ENCODE measurements at places on chromosomes 12 and 14. TPM values are rescaled to one million over a fixed set of nuclear protein-coding genes. Genes with fewer than 3 reads are reported as not detected.

DNA sequence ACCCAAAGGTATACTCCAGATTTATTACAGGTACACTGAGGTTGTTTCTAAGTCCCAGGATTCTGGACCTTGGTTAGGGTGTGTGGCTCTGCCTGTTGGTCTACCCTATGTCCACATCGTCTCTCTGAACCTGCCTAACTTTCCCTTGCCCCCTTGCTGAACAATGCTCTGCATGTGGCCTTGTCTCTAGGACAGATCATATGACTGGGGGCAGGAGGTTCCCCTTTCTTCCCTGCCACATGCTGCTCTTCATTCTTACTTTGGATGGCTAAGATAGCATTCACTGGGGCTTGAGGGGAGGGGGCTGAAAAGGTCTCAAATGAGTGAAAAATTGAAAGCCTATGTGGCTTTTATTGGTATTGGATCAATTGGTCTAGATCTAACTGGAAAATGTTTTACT is 49.2 kb downstream of the MBIP start:
- no peak for DNase-seq
- H3K4me3 ChIP-seq = no peak overlapping the region
- H3K4me1 ChIP-seq = peaks cover 8% of the 10 kb centered on the region
- no peak overlapping the region for H3K27ac ChIP-seq
- H3K27me3 ChIP-seq = peaks cover 34% of the 10 kb centered on the region

GRCh38 chr12:55824726-55825125 is 4.7 kb downstream of the DNAJC14 start:
- H3K27me3 ChIP-seq = no peaks in the 10 kb centered on the region
- peak overlapping the region; percentile 13 for H3K4me3 ChIP-seq
- peak overlapping the region; percentile 57 for H3K27ac ChIP-seq
- H3K4me1 ChIP-seq = peaks cover 36% of the 10 kb centered on the region
- H3K36me3 ChIP-seq = peaks cover 46% of the 10 kb centered on the region

DNA sequence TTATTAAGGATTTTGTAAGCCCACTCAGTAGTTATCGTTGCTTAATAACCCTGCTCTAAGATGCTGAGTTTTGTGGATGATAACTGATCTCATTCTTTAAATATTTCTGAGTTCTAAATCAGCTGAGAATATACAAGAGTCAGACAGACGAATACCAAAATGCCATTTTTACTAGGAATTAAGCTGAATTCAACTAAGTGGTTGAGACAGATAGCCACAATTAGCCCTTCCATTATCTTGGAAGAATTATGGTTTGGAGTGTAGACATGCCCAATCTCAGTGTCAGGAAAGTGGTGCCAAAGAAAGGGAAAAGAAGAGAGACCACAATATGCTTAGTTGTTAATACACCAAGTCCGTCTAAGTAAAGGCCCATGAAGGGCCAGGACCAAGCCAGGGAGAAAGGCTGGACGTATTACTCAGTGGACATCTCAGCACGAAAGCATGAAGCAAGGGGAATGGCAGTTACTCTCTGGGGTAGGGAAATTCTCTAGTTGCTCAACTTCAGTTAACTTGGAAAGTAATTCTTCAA is 58.6 kb downstream of the KCNA5 start:
- H3K27ac ChIP-seq = no peak overlapping the region
- DNase-seq = no peak
- no peaks in the 10 kb centered on the region for H3K36me3 ChIP-seq
- no peaks in the 10 kb centered on the region for H3K4me1 ChIP-seq

DNA sequence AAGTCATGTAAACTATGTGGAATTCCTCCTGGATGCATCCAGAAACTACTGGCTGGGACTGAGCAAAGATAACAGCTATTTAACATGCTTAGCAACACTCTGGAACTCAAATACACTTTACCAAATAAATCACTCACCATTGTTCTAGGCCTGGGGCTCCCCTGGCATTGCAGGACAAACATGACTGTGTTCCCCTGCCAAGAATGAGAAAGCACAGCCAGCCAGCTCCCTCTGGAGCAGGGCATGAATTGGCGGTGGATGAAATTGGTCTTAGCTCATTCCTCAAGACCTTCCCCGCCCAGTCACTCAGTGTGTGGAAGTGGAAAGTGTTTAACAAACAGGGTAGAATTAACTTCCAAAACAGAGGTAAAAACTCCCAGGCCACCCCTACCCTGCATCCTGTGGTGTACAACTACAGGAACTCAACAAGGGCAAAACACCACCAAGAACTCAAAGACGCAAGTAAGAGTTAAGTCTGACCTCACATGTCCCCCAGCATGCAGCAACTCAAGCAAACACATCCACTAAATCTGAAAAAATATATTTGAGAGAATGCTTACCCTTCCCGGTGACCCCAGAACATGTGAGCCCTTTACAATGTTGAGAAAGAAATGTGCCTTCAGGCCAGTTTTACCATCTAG is 58.4 kb upstream of the BDKRB2 start:
- H3K27me3 ChIP-seq = peaks cover 3% of the 10 kb centered on the region
- no peak overlapping the region for H3K27ac ChIP-seq
- H3K4me3 ChIP-seq = no peak overlapping the region

GRCh38 chr14:37721976-37722659 is 126.7 kb downstream of the TTC6 start:
- H3K27me3 ChIP-seq = no peaks in the 10 kb centered on the region
- no peak for DNase-seq
- H3K36me3 ChIP-seq = no peaks in the 10 kb centered on the region
- H3K27ac ChIP-seq = no peak overlapping the region

- H3K36me3 ChIP-seq = no peaks in the 10 kb centered on the region
- H3K4me3 ChIP-seq = peak within 1 kb of the TSS; percentile 34
- DNase-seq = peak; percentile 66
- H3K4me1 ChIP-seq = peaks cover 9% of the 10 kb centered on the region
- no peak within 1 kb of the TSS for H3K27ac ChIP-seq
- peaks cover 21% of the 10 kb centered on the region for H3K27me3 ChIP-seq
Observed at GRCh38 chr14:22982477-22983245, at the start of gene AJUBA. AJUBA (minus strand) TSS chr14:22982551; CDS start chr14:22982266, 285 bp downstream.

- DNase-seq = no peak
- H3K27ac ChIP-seq = no peak overlapping the region
- H3K4me3 ChIP-seq = no peak overlapping the region
Observed at GRCh38 chr12:1419849-1420371, 174.5 kb downstream of the FBXL14 start.

DNA sequence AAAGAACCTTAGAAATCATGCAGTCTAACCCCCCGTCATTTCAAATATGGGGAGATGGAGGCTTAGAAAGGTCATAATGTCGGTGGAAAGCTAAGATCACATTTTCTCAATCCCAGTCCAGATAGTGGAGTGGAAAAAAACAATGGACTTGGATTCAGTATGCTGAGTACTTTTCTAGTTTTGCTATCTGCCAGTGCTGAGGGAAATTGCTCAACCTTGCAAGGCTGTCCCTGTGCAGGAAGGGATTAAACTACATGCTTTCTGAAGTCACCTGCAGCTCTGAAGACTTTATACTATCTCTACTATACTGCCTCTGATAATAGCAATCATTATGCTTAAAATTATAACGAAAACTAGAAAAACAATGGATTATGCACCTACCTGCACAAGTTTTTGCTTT is 272.8 kb downstream of the LRIG3 start:
- DNase-seq = no peak
- H3K36me3 ChIP-seq = no peaks in the 10 kb centered on the region
- H3K4me3 ChIP-seq = no peak overlapping the region
- no peaks in the 10 kb centered on the region for H3K27me3 ChIP-seq
- H3K27ac ChIP-seq = no peak overlapping the region

GRCh38 chr14:95296966-95297365 is 22.7 kb downstream of the CLMN start:
- peaks cover 2% of the 10 kb centered on the region for H3K27me3 ChIP-seq
- no peaks in the 10 kb centered on the region for H3K36me3 ChIP-seq
- no peak overlapping the region for H3K4me3 ChIP-seq
- DNase-seq = no peak
- H3K27ac ChIP-seq = no peak overlapping the region

DNA sequence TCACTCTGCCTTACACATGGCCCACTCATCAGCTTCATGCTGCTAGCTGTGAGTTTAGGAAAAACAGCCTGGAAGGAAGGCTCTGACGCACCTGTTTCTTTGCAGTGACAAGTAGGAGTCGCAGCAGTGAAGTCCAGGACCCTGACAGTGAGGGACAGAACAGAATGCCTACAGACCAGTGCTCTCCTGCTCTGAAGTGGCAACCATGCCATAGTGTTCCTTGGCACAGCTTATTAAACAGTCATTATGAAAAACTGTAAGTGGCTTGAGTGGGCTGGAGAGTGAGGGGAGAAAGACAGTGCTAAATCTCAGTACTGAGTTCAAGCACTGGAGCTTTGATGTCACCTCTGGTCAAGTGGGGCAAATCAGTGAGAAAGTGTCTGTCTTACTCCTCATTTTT is 61.7 kb downstream of the MYRFL start:
- H3K36me3 ChIP-seq = no peaks in the 10 kb centered on the region
- no peaks in the 10 kb centered on the region for H3K4me1 ChIP-seq
- H3K27me3 ChIP-seq = no peaks in the 10 kb centered on the region

DNA sequence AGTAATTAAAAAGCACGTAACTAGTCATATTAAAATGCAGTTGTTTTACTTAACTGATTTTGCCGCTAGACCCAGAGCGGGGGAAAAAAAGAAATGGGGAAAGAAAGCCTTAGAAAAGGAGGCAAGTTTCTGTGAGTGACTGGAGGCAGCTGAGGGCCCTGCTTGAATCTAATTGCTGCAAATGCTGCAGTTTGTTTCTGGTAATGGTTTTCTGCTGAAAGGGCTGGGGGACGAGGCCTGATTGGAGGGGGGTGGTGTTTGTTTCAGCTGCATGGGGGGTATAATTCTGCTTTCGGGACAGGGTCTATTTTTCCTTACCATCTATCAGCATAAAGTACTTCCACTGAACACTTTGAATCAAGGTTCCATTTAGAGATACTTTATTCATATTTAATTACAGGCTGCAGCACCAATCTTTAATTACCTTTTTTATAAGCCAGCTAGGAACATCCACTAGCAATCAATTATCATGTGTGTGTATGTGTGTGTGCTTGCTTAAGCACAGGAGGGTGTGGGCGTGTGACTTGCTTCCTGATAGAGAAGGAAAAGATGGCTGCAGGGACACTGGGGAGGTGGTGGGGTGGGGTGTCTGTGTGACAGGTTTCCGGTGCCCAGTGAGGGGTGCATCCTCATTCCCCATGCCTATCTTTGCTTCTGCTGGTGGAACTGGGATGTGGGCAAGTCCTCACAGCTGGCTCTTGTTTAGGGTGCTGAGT is 83.4 kb downstream of the ADCK1 start:
- H3K27ac ChIP-seq = no peak overlapping the region
- H3K4me3 ChIP-seq = no peak overlapping the region
- DNase-seq = no peak
- H3K4me1 ChIP-seq = no peaks in the 10 kb centered on the region

DNA sequence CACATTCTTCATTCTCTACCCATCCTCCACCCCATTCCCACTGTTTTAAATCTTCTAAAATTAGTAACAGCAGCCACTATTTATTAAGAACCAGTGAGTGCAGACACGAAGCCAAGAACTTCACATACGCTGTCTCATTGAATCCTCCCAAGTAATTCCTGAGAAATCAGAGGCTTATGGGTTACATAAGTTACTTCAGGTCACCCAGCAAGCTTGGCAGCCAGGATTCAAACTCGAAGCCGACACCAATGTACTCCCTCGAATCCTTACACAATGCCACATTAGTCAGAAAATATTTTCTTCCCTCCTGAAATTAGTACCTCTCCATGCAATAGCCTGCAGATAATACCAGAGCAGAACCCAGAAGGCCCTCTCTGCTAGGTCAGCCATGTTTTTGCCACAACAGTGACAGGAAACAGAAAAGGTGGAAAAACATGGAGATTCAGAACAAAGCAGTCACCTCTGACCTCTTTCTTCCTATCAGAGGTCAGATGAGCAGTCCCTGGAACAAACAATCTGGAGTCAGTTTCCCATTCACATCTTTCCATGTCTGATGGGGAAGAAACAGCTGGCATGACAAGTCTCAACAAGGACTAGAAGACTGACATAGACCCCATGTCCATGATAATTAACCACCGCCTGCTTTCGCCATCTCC is 16.4 kb downstream of the NID2 start:
- peaks cover 12% of the 10 kb centered on the region for H3K27me3 ChIP-seq
- no peaks in the 10 kb centered on the region for H3K4me1 ChIP-seq
- no peaks in the 10 kb centered on the region for H3K36me3 ChIP-seq

DNA sequence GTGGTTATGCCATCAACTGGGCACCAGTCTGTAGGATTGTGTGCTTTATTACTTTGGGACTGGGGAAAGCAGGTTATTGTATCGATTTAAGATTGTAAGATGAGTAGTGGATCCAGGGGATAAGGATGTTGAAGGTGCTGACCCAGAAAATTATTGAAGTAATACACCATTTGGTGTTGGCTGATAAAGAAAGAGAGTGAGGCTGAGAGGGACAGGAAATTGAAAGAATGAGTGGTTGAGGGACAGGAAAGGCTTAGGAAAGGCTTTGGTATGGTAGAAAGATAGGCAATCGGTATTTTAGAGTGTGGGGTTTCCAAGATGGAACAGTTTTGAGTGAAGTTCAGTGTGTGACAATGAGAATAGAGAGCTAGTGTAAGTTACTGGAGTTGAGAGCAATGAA is 12.3 kb downstream of the PPHLN1 start:
- peaks cover 33% of the 10 kb centered on the region for H3K4me1 ChIP-seq
- H3K36me3 ChIP-seq = peaks cover 25% of the 10 kb centered on the region
- DNase-seq = no peak
- H3K4me3 ChIP-seq = no peak overlapping the region
- H3K27ac ChIP-seq = peak overlapping the region; percentile 25

GRCh38 chr14:23932639-23933038 is 20.9 kb upstream of the DHRS4 start:
- peaks cover 6% of the 10 kb centered on the region for H3K27me3 ChIP-seq
- H3K36me3 ChIP-seq = no peaks in the 10 kb centered on the region
- DNase-seq = no peak
- no peak overlapping the region for H3K4me3 ChIP-seq
- no peak overlapping the region for H3K27ac ChIP-seq

- DNase-seq = no peak
- H3K4me3 ChIP-seq = no peak overlapping the region
- no peak overlapping the region for H3K27ac ChIP-seq
- peaks cover 2% of the 10 kb centered on the region for H3K27me3 ChIP-seq
- no peaks in the 10 kb centered on the region for H3K36me3 ChIP-seq
Observed at GRCh38 chr12:105855361-105856047, 283.2 kb downstream of the NUAK1 start.

- DNase-seq = no peak
- no peak overlapping the region for H3K4me3 ChIP-seq
- H3K4me1 ChIP-seq = no peaks in the 10 kb centered on the region
- no peaks in the 10 kb centered on the region for H3K27me3 ChIP-seq
- H3K27ac ChIP-seq = no peak overlapping the region
Observed at GRCh38 chr14:84929086-84929485, 600.9 kb upstream of the FLRT2 start.

The OR6C6 gene
- not detected for total RNA-seq

The NYNRIN gene
- total RNA-seq = not detected

The FLRT2 gene
- total RNA-seq = not detected

The C12orf50 gene
- 0.07 TPM for total RNA-seq

The FAM216A gene
- 40.8 TPM for total RNA-seq
